ENCODE measurements at places on chromosomes 4 and X.
A peak's percentile ranks its signal among the peaks of the same experiment; 100 is the strongest.

DNA sequence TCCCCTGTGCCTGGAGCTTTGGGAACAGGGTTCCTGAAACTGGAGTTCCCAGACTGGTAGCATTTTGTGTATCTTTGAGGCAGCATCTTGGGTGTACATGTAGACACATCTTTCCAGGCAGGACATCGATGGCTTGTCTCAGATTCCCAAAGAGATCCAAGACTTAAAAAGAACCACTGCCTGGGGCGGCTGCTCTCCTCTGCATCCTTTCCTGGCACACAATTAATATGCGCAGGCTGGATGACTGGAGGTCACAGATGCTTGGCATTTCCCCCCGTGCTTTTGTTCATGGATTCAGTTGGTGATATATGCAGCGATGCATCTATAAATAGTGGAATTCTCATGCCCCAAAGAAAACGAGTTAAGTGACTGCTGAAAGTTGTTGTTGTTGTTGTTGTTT, 80.5 kb downstream of the CLDN34 start:
- DNase-seq = no peak

- no peak for DNase-seq
These were observed 429.1 kb downstream of the SPRY1 start for GRCh38 chr4:123825596-123826291.

DNA sequence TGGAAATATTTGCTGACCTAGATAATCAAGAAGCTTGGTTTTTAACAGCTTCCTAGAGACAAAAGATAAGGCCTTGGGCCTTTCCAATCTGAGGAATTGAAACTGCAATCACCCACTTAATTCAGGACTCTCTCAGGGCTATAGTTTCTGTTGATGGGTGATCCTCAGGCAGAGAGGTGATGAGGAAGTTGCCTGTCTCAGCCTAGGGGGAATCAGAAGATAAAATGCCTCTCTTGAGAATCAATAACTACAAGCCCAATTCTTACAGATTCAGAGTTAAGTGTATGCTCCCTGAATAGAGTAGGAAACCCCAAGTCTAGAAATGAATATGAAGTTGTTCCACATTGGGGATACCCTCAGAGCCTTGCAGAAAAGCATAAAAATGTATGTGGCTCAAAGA, 45.5 kb downstream of the NFKB1 start:
- DNase-seq = no peak

DNA sequence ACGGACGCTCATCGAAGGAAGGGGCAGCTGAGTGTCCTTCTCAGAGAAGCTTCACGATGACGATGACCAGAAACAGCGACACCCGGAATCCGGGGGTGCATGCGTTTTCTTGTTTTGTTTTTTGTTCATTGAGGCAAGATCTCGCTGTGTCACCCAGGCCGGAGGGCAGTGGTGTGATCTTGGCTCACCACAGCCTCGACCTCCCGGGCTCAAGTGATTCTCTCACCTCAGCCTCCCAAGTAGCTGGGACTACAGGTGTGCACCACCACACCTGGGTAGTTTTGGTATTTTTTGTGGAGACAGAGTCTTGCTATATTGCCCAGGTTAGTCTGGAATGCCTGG, 19.8 kb downstream of the DGKQ start:
- DNase-seq = no peak

- no peak for DNase-seq
These were observed 32.7 kb upstream of the LIMCH1 start for GRCh38 chr4:41505161-41505661.

GRCh38 chrX:109760209-109760921, 27.3 kb upstream of the ACSL4 start:
- DNase-seq = no peak

DNA sequence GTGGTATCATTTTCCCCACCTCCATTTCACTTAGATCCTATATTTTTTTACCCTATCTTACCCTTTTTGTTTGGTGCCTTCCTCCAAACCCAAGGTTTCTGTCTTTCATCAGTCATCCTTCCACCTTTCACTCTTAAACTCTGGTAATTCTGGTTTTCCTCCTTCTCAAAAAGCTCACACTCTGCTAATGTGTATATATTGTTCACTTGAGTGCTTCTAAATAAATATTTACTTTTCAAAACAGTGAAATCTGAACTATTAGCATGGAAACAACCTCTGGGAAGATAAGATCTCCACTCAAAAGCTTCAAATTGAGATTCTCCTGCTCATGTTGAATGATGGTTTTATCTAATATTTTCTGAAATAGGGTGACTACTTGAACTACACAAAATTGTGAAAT, 21.5 kb downstream of the XIAP start:
- DNase-seq = no peak

DNA sequence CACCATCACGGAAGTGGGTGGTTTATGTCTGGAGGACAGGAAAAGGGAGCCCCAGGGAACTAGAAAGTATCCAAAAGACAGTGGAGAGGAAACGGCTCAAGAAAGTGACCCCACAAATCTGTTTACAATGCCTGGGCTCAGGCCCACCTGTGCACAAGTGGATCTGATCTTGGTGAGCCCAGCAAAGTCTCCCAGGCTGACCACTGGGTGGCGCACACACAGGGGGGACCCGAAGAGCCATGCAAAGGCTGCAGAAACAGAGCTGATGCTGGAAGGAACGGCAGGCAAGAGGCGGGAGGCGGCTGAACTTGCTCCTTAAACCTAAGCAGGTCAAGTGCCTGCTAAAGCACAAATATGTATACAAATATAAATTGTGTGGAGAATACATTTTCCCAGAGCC, 9.6 kb downstream of the HAUS7 start:
- peak; percentile 29 for DNase-seq

DNA sequence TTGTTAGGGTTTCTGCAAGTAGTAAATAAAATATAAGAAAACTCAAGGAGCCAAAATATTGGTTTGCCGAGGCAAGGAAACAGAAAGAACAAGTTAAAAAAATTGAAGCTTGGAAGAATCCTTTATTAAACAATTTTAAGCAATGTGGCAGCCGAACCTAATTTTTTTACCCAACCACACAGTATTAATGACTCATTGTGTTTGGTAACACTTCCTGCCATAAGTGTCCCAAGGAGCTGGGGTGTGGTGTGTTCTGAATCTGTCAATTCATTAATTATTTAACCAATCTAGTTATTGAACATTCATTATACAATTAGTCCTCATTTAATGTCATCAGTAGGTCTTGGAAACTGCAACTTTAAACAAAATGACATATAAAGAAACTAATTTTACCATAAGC, 19.3 kb upstream of the CPE start:
- no peak for DNase-seq

GRCh38 chr4:148770848-148771247, 328.6 kb upstream of the NR3C2 start:
- no peak for DNase-seq

- DNase-seq = no peak
These were observed 23.0 kb upstream of the HS3ST1 start for GRCh38 chr4:11451716-11452115.

DNA sequence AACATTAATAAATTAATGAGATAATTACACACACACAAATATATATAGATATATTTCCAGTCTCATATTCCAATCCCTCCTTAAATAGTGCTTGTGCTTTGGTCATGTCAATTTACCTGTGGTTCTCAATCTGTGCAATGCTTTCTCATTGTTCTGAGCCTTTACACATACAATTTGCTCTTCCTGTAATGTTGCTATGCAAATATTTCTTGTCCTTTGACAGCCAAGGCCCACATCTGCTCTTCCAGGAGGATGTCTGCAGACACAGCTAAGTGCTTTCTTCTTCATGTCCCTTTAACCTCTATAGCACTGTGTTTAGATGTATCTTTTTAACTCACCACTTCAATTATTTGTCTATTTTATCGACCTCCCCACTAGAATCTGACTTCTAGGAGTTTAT, 67.3 kb upstream of the RAPGEF2 start:
- DNase-seq = no peak

GRCh38 chrX:40298069-40298468, 200.3 kb upstream of the BCOR start:
- no peak for DNase-seq

DNA sequence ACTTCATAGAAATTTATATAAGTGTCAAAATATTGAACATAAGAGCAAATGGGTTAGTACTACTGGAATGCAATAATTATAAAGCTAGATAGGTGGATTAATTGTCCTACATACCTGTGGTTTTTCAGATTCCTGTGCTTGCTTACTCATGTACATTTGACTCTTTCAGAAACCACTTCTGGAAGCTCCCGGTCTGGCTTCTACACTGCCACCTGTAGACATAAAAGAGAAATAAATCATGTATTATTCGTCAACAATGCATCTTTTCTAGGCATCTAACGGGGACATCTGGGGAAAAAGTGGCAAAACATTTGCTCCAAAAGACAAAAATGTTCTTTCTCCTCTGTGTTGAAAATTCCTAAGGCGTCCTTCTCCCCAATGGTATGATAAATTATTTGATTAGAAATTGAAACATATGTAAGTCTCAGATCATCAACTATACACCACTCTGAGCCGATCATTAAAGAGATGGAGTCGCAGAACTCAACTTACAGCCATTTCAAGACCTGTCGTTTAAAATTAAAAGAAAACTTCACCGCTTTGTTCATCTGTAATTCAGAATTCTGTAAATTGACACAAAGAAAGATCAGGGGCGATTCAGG, 648.7 kb upstream of the DIPK2B start:
- no peak for DNase-seq

- DNase-seq = no peak
These were observed 3.3 kb downstream of the SETD7 start for GRCh38 chr4:139552517-139553307.

DNA sequence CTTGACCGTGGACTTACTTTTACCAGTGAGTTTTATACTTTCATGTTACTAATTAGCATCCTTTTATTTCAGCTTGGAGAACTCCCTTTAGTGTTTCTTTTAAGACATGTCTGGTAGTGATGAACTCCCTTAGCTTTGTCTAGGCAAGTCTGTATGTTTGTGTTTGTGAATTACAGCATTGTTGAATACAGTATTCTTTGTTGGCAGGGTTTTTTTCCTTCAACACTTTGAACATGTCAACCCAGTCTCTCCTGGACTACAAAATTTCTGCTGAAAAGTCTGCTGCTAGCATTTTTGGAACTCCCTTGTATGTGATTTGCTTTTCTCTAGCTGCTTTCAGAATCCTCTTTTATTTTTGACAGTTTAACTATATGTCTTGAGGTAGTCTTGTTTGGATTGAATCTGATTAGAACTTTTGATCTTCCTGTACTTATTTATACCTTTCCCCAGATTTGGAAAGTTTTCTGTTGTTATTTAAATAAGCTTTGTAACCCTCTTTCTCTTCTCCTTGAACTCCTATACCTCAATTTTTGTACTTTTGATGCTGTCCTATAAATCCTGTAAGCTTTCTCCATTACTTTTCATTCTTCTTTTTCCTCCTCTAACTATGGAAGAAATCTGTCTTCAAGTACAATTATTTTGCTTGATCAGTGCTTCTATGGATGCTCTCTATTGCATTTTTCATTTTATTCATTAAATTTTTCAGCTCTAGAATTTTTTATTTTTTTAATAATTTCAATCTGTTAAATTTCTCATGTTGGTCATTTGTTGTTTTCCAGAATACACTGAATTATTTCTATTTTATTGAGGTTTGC, 14.1 kb downstream of the PAPSS1 start:
- DNase-seq = no peak

GRCh38 chr4:115334736-115335411, 221.5 kb upstream of the NDST4 start:
- DNase-seq = no peak

DNA sequence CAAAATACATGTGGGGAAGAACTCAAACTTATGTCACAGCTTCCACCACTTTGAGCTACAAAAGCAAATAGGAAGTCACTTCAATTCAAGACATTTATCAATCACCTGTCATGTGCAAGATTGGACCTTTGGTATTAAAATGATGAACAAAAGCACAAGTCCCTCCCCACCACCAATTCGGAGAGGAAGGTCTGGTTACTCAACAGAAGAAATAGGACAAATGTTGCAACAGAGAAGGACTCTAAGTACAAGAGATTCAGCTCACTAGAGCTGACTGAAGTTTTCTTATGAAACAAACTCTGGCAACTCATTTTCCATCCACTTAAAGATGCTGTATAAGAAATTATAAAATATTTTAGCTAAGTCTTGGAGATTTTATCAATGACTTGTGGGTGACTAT, 16.0 kb upstream of the MMRN1 start:
- DNase-seq = no peak

DNA sequence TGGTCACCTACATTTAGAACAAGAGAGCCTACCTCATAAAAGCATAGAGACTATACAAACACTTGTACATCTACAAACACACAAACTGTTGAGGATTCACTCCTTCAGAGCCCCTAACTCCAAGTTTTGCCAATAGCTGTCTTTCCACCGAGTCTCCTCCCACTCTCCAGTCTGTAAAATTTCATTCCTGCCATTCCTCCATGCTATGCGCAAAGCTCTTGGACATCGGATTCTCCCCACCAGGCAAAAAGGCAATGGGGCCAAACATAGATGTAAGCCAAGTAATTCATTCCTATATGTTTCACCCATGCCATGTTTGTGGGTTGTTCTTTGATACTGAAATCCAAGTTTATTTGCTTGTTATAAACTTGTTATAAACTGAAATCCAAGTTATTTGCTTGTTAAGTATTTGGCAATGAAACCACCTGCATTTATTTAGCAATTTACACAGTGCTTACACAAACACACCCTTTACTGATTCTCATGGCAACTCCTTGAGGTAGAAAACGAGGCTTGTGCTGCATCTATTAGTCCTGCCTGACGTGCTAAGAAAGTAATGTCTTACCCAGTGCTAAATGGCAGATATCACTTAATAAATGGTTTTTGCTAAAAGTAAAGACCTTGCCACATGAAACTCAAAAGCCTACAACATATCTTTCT, 91.1 kb downstream of the SCFD2 start:
- DNase-seq = no peak

DNA sequence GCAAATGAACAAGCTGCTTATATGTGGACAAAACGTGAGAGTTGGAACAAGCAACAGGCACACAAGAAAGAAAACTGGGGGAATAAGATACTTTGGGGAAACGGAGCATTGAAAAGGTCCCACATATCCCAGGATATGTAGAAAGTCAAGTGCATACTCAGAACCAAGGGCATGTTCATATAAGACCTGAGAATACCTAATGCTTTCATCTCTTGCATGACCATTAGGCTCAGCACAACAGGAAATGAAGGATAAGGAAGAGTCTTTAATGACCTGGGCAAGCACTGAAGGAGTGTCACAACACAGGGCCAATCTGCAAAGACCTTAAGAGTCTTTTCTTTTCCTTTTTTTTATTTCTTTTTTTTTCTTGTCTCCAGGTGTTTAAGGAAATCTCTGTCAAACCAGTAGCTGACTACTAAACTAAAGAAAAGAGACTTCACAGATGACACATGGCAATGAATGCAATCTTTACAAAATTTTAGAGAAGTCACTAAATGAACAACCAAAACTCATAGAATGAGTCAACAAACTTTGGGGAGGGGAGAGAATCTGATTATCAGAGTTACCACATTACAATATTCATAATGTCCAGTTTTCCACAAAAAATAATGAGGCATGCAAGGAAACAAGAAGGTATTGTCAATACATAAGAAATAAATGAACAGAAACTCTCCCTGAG, 67.9 kb upstream of the STK26 start:
- no peak for DNase-seq

- DNase-seq = no peak
These were observed 1353.8 kb downstream of the C4orf33 start for GRCh38 chr4:130449741-130450140.

Measured in immature natural killer cell (primary cell).